Aorta (tissue), 5 donors: ENCODE measurements at places on chromosomes 3 and 15. TPM values are rescaled to one million over a fixed set of nuclear protein-coding genes. Genes with fewer than 3 reads are reported as not detected.

CHRM5 gene
- total RNA-seq = not detected

PRSS50 gene
- not detected for total RNA-seq

- no peaks in the 10 kb centered on the region for H3K36me3 ChIP-seq
- no peak for DNase-seq
- H3K27me3 ChIP-seq = no peaks in the 10 kb centered on the region
- H3K27ac ChIP-seq = peak overlapping the region; percentile 3
Measured at GRCh38 chr15:67917636-67918035, 77.8 kb upstream of the RNU6-1 start.

GRCh38 chr3:53749448-53749847, 96.8 kb downstream of the CHDH start:
- H3K4me3 ChIP-seq = no peak overlapping the region
- H3K27me3 ChIP-seq = no peaks in the 10 kb centered on the region
- no peaks in the 10 kb centered on the region for H3K4me1 ChIP-seq
- no peak overlapping the region for H3K27ac ChIP-seq
- no peaks in the 10 kb centered on the region for H3K36me3 ChIP-seq

DNA sequence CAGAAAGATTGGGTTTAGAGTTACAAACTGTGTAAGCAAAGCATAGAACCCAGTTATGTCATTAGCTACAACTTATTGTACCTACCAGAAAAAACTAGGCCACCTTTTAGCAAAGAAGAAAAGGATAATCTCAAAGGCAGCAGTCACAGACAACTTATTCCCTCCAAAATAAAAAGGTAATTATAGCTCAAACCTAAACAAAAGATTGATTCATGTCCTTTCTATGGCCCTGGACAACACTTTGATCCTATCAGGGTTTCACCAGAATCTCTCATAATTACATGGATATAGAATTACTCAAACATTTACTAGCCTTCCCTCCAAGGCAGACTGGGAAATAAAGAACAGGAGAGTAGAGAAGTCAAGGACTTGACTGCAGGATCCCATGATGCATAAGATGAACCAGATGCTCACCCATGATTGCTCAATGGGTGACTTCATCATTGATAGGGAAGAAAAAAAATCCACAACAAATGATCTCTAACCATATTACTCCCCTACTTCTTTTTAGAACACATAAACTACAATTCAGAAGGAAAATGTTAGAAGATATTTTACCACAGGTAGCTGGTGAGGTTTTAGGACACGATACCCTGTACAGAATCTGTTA, 17.4 kb downstream of the DET1 start:
- H3K4me1 ChIP-seq = no peaks in the 10 kb centered on the region
- no peaks in the 10 kb centered on the region for H3K27me3 ChIP-seq
- H3K27ac ChIP-seq = no peak overlapping the region
- no peaks in the 10 kb centered on the region for H3K36me3 ChIP-seq

DNA sequence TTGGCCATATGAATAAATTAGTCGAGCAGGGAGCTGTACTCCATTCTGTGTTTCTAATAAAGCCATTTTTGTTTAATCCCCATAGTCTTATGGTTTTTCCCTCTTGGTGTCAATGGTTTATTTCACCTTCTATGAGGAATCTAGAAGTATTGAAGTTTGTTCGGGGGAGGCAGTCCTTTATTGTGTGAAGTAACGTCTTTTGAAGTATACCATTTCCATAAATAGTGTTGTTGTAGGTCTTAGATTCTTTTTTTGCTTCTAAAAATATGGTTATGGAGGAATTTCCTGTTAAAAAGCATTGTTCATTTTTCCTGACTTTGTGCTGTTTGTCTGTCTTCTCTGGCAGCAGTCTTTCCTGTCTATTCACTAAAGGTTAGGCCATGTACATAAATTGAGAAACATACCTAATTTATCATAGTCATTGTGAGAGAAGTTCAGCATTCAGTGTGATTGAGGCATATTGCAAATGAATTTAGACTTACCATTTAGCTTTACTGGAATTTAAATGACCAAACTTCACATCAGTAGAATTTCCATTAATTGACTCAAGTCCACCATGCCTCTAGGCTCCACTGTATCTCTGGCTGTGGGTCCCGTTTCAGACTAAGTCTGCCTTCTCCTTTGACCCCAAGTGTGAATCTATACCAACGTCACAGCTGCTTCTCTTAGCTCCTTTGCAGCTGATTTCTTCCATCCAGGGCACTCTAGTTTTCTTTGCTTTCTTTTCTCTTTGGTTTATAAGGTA, 37.3 kb downstream of the YEATS2 start:
- no peak for DNase-seq
- peaks cover 6% of the 10 kb centered on the region for H3K36me3 ChIP-seq
- no peak overlapping the region for H3K27ac ChIP-seq
- no peaks in the 10 kb centered on the region for H3K4me1 ChIP-seq

- no peak overlapping the region for H3K27ac ChIP-seq
- no peaks in the 10 kb centered on the region for H3K36me3 ChIP-seq
- H3K27me3 ChIP-seq = no peaks in the 10 kb centered on the region
- H3K4me3 ChIP-seq = no peak overlapping the region
Measured at GRCh38 chr3:149494022-149494758, 19.7 kb downstream of the TM4SF4 start.
